ENCODE measurements at places on chromosomes 2 and 18. TPM values are rescaled to one million over a fixed set of nuclear protein-coding genes. Genes with fewer than 3 reads are reported as not detected.

Gene SLC19A3
- 0.40 TPM for total RNA-seq

Gene CCDC68
- 2.6 TPM for total RNA-seq

Gene TFCP2L1
- 0.42 TPM for total RNA-seq

Gene POTEI
- total RNA-seq = not detected

Gene SERPINB10
- 2.3 TPM for total RNA-seq

Gene ALK
- total RNA-seq = 0.99 TPM

Gene ARMC9
- total RNA-seq = 262 TPM

Gene TUBA3D
- total RNA-seq = not detected

Gene GNLY
- total RNA-seq = 1.0 TPM

Gene REG3A
- not detected for total RNA-seq

GRCh38 chr2:67625690-67626475, 228.8 kb downstream of the ETAA1 start:
- DNase-seq = no peak

DNA sequence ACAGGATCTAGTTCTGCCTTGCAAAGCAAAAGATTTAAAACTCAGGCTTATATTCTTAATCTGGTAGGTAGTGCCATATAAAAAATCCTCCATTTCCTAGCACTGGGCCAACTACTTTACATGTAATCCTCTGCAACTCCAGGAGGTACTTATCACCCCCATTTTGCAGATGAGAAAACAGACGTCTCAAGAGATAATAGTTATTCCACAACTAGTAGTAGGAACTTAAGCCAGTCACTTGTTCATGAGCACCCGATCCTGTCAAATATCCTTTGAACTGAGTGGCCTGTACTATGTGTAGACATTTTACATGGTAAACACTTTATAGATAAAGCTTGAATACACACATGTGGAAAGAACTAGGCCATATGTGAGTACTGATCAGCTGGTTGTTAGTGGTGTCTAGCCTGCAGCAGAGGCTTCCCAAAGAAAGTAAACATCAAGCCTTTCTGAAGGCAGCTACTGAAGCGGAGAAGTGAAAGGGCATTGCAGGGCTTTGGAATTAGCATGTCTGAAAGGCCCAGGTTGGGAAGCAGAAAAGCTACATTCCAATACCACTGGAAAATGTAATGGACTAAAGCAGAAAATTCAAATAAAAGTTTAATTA, 48.0 kb downstream of the NAB1 start:
- no peak for DNase-seq

GRCh38 chr2:157245846-157246764, 11.4 kb upstream of the GALNT5 start:
- no peak for DNase-seq

- DNase-seq = no peak
Measured at GRCh38 chr2:52390651-52391050, 1358.7 kb upstream of the NRXN1 start.

- DNase-seq = no peak
Measured at GRCh38 chr2:242030858-242031257, 161.3 kb downstream of the RTP5 start.

- DNase-seq = no peak
Measured at GRCh38 chr18:74994502-74995418, 214.2 kb downstream of the PTGR3 start.

- DNase-seq = no peak
Measured at GRCh38 chr18:45255197-45255890, 359.9 kb upstream of the SLC14A2 start.

GRCh38 chr2:58203018-58203417, 38.1 kb downstream of the FANCL start:
- no peak for DNase-seq

GRCh38 chr2:221999717-222000116, 299.1 kb downstream of the PAX3 start:
- no peak for DNase-seq

- no peak for DNase-seq
Measured at GRCh38 chr2:10345126-10345525, 42.4 kb downstream of the HPCAL1 start.

GRCh38 chr2:37555457-37555856, 116.0 kb downstream of the CDC42EP3 start:
- DNase-seq = no peak

DNA sequence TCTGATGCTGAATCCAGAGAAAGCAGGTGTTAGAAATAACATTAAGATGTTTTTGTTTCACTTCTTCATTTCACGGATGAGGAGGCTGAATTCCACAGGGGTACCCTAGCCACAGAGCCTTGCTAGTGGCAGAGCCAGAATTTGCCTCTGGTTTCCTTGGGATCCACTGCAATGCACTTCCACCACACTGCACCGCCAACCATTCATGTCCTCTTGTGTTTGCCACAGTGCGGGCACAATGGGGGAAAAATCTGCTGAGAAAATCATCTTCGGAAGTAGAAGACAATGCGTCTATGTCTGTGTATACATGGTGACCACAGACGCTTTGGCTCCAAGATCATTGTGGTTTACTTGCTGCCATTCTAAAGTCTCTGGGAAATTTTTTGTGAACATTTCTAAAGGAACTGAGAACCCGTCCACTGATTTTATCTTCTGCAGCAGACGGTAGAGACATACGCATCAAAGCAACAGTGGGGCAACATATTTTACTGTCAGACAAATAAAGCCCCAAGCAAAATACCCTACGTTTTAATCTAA, 14.9 kb downstream of the ICOS start:
- no peak for DNase-seq

- no peak for DNase-seq
Measured at GRCh38 chr2:40325116-40325515, 126.8 kb downstream of the SLC8A1 start.

DNA sequence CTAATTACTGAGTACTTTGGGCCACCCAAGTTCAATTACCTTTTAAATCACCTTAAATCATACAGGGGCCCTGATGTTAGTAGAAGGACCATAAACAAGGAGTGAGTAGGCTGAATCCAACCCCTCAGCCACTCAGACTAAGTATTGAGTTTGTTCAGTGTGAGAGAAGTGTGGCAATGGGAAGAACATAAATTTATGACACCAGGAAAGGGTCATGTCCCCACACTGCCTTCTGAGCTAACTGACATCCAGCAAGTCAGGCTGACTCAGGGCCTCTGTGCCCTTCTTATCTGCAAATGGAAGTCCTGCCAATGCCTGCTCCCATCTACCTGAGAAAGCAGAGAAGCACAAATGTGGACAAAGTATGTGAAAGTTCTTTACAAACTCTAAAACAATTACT, 12.9 kb downstream of the PLEKHM3 start:
- no peak for DNase-seq

GRCh38 chr2:240996161-240996833, 2.1 kb upstream of the SNED1 start:
- DNase-seq = no peak
